ENCODE measurements at places on chromosomes 6 and 20.

DNA sequence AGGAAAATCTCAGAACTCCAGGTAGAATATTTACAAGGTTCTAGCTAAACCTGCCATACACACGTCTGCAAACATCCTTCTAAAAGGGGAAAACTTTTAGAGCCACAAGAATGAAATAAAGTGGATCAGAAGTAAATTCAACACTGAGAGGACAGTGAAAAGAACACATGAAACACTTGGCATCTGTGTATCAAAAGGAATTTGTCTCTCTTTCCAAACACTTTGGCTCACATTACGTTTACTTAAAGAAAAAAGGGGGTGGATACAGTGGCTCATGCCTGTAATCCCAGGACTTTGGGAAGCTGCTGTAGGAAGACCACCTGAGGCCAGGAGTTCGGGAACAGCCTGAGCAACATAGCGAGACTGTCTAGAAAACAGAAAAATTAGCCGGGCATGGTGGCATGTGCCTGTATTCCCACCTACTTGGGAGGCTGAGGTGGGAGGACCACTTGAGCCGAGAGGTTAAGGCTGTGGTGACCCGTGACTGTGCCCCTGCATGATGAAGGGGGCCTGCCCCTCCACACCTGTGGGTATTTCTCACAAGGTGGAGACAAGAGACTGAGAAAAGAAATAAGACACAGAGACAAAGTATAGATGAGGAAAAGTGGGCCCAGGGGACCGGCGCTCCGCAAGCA lies 35.4 kb downstream of the NINL start:
- DNase-seq, result no peak

DNA sequence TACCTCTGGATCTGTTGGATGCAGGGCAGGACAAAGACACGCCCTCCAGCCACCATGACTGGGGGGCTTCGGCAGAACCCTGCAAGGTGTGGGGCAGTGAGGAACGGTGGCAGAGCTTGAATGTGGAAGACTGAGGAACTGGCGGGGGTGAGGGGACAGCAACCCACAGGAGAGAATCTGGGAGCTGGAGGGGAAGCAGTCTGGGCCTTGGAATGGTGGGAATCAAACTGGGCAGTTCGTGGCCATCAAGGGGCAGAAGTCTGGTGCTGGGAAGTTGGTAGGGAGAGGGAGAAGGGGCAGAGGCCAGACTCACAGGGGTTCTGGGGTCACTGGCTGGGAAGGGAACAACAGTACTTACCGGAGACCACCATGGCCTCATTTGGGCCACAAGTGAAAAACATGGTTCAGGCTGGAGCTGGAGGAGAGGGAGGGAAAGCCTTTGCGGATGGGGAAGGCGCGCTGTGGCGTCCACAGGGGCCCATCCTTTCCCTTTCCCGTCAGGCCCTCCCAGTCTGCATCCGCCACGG lies 635 bp downstream of the FLOT1 start:
- DNase-seq, result no peak

DNA sequence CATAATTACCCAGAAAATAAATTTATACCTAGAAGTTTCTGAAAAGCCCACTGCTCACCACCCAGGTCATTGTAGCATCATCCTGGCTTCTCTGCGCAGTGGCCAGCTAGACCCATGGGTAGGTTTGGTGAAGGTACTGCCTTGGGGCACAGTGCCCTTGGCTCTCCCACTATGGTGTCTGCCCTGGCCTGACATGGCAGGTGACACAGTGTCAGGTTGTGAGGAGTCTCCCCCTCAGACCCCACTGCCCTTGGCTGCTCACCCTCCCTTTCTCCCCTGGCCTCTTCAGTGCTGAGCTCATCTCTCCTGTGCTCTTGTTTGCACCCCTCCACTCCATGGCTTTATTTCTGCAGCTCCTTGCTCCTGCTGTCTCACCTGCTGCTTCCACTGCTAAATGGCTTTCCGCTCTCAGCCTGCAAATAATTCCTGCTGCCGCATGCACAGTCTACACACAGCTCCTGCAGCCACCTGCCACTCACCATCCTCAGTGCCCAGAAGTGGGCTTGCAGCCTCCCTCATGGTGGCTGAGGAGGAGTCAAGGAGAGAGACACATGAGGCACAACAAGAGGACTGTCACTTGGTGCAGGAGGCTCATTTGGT lies 313.4 kb upstream of the MOCS1 start:
- DNase-seq, result no peak

- no peak for DNase-seq
Measured at GRCh38 chr20:62971211-62971949, 18.9 kb downstream of the SLC17A9 start.

GRCh38 chr6:4460586-4461475 lies 315.4 kb upstream of the CDYL start:
- no peak for DNase-seq
